ENCODE measurements at places on chromosomes 4 and X.

DNA sequence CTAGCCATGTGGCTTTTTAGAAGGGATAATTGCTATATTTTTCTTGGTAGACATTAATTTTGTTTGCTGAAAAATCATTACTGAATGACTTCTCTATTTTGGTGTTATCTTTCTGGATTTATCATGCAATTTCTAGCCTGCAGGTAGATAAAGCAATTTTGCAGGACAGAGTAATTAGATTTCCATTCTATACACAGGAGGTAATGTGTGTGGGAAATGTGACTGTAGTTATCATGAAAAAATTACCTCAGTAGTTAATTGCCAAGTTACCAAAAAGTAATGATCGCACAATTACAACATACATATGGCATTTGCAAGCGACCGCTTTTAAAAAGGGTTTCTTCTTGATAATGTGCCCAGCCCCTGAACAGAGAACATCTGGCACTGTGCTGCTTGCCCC lies 66.1 kb downstream of the KIT start:
- DNase-seq = no peak

- no peak for DNase-seq
Measured at GRCh38 chrX:19630776-19631707, 115.7 kb upstream of the MAP3K15 start.

DNA sequence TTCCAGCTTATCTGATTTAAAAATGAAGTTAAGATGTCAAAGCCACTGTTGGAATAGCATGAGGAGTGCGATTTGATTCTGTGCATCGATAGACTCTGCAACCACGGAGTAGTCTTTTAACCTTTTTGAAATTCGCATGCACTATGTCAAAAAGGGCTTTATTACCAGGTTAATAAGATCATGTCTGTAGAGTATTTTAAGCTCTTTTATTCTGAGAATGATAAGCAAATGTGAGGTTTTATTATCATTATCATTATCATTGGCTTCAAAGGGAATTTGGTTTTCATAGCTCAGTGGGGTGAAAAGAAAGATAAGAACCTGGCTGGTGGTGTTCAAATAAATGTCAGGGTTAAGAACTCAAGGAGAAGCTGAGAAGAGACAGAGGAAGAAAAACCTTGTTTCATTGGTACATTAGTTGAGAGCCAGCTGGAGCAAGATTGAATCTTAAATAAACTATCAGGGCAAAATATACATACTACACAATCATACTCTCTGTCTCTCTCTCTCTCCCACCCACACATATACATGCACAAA lies 102.6 kb downstream of the MMRN1 start:
- no peak for DNase-seq

DNA sequence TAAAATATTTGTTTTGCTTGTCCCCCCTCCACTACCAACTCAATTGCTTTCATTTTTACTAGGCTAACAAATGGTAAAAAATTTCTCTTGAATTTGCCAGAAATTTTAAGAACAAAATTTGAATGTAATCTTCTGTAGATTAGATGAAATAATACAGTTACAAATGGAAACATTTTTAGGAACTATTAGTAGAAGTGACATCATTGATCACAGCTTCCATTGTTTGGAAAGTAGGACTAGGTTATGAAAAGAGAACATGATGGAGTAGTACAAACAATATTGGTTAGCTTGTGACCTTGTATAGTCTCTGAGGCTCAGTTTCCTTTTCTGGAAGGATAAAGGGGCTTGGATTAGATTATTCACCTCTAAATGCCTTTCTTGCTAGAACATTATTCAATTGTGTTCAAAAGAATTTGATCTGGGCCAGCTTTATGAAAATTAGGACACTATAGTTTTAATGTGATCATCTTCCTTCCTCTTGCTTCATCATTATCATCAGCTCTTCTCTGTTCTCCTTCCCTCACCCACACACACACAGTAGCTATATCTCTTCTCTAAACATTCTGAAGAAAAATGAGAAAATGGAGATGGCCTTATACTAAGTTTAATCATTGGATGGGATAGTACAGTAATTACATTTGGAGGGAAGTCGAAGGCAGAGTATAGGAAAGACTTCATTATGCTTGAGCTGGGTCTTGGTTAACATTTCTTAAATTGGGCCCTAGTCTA lies 9.9 kb downstream of the MTMR1 start:
- no peak for DNase-seq

- no peak for DNase-seq
Measured at GRCh38 chr4:8277356-8278008, 7.9 kb downstream of the HTRA3 start.

DNA sequence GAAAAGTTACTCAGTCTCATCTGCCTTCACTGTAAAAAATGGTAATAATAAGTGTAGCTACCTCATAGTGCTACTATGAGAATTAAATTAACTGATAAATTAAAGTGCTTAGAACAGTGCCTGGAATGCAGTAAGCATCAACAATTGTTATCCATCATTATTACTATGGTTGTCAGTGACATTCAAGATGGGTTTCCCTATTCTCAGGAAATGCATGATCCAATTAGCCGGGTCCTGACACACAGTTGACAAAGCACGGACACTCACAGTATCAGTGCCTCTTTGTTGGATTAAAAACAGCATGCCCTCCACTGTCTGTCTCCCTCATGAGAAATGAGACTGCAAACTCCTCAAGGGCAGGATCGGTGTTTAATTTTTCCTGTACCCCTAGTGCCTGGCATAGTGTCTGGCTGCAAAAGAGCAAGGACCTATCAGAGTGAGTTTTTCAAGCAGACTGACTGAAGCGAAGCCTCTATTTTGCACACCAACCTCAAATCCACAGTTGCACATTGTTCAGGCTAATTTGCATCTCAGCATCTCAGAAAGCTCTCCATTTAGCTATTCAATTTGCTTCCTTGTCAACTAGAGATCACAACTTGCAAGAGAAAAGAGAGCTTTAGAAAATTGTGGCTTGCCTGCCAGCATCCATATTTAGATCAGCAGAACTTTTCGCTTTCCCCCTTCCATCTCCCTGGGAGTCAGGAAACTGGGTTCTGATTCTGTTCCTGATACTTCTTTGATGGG lies 122.9 kb downstream of the LDB2 start:
- no peak for DNase-seq

DNA sequence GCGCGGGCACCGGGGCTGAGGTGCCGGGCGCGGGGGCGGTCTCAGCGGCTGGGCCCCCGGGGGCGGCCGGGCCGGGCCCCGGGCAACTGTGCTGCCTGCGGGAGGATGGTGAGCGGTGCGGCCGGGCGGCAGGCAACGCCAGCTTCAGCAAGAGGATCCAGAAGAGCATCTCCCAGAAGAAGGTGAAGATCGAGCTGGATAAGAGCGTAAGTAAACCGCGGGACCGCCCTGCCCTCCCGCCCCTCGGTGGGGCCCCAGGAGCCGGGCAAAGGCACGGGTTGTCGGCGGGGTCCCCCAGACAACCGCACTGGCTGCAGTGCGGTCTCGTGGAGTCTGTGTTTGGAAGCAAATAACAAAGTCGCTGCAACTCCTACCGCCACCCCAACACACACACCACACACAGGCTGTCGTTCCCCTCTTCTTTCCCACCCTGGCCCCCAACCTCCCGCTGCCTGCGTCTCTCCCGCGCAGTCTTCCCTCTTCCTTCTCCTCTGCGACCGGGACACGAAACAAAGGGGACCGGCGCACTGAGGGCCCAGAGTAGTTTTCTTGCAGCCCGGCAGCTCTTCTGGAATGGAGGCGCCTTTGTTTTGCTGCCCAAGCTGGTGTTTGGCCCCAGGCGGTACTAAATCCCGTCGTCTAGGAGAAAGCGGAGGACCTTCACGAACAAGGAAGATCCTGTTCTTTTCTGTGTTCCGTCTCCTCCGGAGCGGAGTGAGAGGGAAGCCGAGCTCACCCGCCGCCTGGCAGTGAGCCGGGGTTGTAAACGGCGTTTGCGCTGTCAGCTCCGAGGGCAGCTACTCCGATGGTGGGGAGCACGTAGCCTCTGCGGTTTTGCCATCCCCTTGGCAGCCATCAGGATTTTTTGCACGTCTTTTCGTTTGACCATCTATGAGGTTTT lies 788 bp downstream of the SAP30 start:
- peak; percentile 17 for DNase-seq

GRCh38 chrX:98931216-98931615 lies 1478.9 kb downstream of the PCDH19 start:
- no peak for DNase-seq

DNA sequence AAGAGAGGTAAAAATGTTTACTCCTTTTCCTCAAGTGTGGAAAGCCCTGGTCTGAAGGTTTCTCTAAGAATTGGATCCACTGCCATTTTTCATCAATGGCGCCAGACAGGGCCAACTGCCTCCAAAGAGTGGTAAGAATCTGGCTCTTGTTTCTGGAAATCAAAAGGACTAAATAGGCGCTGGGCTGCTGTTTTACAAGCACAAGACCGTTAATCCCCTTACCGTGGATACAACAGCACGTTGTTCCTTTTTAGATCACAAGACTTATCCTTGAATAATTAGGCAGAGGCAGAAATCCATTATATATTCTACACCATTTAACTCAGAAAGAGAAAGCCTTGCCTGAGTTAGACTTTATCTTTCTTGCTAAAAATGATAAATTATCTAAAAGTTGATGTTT lies 10.6 kb downstream of the CLTRN start:
- DNase-seq = no peak

- DNase-seq = peak; percentile 50
Measured at GRCh38 chrX:7083468-7084396, 63.8 kb upstream of the STS start.

DNA sequence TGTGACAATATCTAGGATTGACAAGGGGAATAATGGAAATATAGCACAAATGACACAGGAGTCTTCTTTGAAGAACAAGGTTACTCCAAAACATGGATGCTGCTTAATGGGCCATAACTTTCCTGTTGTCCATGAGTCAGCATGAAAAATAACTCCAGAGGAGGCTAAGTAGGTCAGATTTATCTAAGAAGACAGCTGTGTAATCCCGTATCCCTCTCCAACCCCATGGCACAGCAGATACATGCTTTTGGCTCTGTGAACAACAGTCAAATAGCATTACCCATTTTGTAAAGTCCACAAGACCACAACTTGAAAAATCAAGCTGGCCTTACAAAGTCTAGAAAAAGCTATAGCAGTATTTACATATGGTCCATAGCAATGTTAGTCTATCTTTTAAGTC lies 2.1 kb upstream of the TMEM131L start:
- DNase-seq = no peak

DNA sequence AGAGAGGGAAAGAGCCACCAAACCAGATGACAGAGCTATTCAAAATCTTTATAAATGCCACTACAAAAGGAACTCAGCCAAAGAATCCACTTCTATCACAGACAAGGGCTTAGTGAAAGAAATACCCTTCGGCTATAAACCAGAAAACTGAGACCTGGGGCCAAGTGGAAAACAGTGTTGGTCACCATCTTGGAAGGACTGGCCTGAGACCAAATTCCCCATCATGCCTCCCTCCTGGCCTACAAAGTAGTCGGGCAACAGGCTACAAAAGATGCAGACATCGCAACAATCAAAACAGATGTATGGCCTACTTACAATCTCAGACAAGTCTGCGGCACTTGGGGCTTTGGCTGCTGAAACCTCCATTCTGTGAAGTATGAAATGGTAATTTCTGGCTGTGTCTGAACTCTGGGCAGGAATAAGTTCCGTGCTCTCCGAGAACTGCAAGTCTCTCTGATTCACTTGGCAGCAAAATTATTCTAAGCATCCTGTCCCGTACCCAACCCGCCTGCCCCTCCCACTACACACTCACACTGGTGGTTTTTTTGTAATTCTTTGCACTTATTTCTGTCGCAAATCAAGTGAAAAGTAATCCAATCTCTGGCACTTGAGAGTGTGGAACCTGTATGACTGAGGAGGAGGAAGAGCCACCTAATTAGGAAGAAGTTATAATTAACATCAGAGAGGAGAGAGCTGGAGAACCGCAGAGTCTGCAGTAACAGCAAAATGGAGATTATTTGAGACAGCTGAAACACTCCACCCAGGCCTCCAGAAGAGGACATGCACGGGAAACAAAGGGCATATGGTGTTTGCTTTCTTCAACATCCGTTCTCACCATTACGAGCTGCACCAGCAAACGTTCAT lies 87.8 kb downstream of the SH3KBP1 start:
- DNase-seq = no peak

All from stimulated activated CD8-positive, alpha-beta memory T cell treated with anti-CD3 and anti-CD28 coated beads, Interleukin-7, amount 100 ng/mL, for 48 hours (primary cell).